Nucleus accumbens (tissue), 56 donors: ENCODE measurements at places on chromosomes 3 and 15.

GRCh38 chr15:51726302-51727073 is 11.0 kb downstream of the LYSMD2 start:
- no peak for DNase-seq

DNA sequence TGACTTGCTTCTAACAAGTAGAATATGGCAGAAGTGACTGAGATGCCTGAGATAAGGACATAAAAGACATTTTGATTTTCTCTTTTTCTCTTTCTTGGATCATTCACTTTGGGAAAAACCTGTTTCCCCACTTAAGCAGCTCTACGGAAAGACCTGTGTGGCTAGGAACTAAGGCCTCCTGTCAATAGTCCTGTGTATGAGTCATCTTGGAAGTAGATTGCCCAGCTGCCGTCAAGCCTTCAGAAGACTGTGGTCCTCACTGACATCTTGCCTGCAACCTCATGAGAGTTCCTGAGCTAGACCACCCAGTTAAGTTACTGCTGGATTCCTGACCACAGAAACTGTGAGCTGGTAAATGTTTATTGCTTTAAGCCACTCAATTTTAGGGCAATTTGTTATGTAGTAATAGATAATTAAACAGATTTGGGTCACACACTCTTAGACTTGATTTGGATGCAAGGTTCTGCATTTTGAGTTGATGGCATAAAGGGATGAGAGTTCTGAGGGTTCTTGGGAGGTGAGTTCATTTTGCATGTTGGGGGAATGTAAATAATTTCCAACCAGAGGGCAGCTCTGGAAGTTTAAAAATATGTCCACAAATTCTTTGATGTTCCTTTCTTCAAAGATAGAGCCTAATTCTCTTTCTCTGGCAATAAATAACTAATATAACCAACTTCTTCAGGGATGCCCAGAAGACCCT is 229.2 kb downstream of the SQOR start:
- no peak for DNase-seq

- DNase-seq = no peak
Observed at GRCh38 chr3:141368925-141369794, 856 bp downstream of the ZBTB38 start.

DNA sequence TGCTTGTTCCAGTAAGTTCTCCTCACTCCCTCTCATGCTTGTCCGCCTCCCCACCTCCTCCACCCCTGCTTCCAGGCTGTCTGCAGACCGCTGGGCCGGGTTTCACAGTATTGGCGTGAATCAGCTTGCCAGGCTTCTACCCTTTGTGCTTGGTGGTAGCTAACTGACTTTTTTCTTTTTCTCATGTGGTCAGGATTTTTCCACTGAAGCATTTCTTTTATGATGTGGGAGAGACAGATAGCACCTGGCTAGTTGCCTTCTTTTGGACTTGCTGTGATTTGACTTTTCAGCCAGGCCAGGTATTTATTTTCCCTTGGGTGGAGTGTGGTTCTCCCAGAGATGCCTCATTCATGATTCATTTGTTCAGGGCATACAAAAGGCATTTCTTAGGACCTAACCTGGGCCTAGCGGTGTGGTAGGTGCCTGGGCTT is 60.6 kb downstream of the ST6GAL1 start:
- DNase-seq = no peak

DNA sequence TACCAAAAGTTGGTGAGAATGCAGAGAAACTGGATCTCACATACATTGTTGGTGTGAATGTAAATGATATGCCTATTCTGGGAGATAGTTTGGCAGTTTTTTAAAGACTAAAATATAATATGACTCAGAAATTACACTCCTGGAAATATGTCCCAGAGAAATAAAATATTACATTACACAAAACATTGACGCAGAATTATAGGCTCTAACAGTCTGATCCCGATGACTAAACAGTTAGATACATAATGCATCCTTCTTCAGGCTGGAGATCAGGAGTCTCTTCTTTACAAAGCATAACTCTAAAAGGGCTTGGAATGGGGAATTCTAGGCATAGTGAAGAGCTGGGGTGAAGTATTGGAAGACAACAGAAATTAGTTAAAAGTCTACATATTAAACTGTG is 586.2 kb upstream of the NECTIN3 start:
- DNase-seq = no peak

DNA sequence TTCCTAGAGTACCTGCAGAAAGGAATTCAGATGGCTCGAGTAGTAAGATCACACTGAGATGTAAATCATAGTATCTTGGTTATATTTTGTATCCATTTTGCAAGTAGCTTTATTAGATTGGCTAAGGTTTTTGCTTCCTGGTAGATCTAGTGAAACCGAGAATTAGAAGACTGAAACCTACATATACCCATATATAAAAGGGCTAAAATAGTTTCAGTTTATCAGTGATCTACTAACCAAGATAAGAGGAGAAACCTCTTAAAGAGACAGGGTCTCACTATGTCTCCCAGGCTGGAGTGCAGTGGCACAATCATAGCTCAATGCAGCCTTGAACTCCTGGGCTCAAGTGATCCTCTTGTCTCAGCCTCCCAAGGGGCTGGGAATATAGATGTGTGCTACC is 135.3 kb downstream of the PCCB start:
- no peak for DNase-seq

- DNase-seq = no peak
Observed at GRCh38 chr3:46574881-46575576, 8.9 kb upstream of the LRRC2 start.

- no peak for DNase-seq
Observed at GRCh38 chr15:88803241-88803919, at the start of gene ACAN. Gene ACAN, plus strand, starts transcription at chr15:88803436. Its CDS starts 32,771 bp downstream, at chr15:88836207.

- no peak for DNase-seq
Observed at GRCh38 chr3:146827836-146828235, 222.7 kb upstream of the PLSCR5 start.

GRCh38 chr3:143628971-143629370 is 219.3 kb downstream of the SLC9A9 start:
- no peak for DNase-seq

GRCh38 chr3:195028877-195029606 is 241.9 kb downstream of the XXYLT1 start:
- DNase-seq = no peak

DNA sequence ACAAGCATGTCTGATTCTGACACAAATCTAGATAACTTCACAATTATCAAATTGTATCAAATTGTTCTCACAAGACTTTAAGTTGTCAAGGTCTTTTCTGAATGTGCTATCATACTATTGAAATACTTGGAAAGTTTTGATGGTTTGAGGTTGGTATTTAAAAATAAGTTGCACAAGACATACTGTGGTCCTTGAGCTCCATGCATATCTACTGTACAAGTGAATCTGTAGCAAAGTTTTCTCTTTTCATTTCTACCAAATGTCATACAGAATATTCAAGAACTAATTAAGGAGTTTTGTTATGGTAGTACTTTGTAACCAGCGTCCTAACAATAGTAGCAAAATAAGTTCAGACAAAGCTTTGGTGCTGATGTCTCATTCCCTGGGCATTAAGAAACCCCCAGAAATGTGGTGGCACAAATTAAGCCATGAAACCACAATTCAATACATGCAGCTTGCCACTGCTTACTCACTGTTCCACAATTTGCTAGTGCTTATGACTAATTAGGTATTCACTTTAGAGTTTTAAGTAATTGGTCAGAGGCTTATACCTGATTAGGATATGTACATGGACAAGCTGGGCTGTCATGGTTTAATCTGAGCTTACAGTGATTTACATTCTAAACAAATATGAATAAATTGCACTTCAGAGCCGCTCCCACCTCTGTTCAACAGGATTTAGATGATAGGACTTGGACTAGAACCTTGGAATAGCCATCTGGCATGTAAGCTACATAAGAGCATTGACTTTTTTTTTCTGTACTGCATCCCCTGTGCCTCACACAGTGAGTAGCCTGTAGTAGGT is 8.8 kb downstream of the TBC1D23 start:
- no peak for DNase-seq

DNA sequence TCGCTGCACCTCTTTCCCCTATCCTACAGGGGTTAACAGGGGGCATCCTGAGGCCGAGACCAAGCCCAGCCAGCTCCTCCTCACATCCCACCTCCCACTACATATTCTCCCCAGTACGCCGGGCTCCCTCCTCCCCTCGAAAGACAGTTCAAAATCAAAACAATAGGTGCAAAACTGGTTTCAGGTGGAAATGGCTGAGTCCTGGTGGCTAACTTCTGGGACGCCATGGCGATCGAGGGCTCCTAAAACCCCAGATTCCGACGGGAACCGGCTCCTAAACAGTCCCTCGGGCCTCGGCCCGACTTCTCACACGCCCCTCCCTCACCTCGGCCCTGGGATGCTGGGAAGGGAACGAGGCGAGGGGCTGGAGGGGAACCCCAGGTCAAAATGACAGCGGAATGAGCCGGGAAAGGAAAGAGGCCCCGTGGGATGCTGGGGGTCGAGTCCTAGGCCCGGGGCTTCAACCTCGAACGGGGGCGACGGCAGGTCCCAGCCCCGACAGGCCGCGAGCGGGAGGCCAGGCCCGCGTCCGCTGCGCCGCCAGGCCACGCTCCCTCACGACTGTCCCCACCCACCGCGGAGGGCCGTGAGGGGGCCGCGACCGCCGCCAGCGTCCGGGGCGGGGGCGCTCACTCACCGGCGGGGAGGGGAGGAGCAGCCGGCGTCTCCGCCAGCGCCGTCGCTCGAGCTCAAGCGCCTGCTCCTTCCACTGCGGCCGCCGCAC is 492 bp downstream of the TMCC1 start:
- peak; percentile 57 for DNase-seq

DNA sequence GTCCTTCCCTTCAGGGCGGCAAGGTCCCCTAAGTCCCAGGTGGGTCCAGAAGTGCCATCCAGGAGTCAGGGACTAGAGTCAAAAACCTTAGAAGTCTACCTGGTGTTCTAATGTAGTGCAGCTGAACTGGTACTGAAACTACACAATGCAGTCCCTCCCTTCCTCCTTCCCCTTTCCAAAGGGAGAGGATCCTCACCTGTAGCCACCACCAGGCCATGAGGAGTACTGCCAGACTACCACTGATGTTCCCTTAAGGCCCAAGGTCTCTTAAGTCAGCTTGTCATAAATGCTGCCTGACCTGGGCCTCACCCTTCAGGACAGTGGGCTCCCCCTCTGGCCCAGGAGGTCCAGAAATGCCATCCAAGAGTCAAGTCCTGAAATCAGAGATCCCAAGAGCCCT is 98.9 kb downstream of the ULK4 start:
- no peak for DNase-seq

DNA sequence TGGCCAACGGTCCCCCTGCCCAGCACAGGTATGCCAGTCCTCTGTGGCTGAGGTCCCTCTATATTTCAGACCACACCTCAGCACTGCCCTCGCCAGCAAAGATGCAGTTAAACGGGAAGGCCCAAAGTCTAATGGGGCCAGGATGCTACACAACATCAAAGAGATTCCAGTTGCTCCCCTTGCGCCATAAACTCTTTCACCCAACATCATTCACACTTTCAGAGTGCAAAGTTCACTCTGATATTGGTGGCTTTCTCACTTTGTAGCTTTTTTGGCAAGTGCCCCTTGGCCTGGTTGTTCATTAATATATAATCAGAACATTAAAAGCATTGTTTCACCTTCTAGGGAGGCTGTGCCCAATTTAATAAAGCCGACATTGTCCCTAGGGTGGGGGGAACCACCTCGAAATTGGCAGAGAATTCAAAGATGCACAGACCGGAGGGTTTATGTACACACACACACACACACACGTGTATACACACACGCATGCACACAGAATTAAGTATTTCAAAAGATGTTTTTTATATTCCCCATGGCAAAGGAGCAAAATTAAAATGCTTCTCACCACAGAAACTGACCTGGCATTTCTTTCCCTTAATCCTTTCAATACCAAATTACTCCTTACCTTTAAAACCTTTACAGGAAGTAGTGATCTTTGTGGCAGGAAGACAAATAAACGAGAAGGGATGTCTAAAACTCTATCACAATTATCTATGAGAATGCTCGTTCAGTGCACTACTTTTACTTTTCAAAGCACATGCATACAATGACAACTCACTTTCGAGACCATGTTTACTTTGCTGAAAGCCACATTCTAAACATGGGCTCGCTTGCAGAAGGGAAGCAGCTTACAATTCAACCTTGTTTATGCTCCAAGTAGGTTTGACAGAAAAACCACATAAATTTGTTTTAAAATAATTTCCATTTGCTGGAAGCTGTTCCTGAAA is 19.5 kb downstream of the LRIG1 start:
- DNase-seq = no peak

DNA sequence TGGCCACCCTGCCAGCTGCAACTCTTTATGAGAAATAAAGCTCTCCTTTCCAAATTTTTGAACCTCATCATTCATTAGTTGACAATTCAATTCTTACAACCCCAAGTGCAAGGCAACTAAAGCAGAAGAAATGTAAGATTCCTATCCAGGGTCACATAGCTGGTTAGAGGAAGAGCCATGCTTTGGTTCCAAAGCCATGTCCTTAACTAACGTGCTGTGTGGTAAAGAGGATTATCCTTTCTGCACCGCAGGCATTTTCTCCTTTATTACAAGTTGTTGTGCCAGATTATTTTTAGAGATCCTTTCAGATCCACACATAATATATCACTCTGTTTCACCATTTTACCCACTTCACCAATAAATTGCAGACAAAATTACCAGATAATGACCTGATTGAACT is 36.5 kb downstream of the TM4SF18 start:
- DNase-seq = no peak

DNA sequence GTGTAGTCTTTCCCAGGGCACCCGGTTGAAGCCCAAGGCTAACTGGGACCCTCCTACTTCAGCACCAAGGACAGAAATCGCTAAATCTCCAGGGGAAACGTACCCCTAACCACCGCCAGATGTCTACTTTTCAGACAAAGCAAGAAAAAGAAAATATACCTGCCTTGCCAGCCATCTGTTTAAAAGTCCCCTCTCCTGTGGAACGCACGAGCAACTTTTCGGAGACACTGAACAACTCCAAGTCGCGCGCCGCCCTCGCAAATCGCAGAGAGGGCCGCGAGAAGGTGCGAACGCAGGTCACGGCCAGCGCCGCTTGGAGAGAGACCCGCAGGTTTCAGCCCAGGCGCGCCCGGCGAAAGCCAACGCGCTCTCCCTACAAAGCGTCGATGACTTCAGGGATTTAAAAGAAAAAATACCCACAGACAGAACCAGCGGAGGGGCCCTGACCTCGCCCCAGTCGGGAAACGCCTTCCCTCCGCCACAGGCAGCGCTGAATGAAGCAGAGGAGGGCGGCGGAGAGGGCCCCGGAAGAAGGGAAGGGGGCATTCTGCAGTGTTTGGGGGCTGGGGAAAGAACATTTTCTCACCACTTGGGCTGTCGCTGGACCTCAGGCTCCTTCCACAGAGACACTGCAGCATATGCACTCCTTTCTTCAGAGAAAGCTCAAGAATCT is 213.1 kb downstream of the FGF12 start:
- DNase-seq = no peak

GRCh38 chr15:44264148-44264547 is 24.4 kb upstream of the GOLM2 start:
- DNase-seq = no peak
